ENCODE measurements at places on chromosomes 2 and 18. TPM values are rescaled to one million over a fixed set of nuclear protein-coding genes. Genes with fewer than 3 reads are reported as not detected.

DNA sequence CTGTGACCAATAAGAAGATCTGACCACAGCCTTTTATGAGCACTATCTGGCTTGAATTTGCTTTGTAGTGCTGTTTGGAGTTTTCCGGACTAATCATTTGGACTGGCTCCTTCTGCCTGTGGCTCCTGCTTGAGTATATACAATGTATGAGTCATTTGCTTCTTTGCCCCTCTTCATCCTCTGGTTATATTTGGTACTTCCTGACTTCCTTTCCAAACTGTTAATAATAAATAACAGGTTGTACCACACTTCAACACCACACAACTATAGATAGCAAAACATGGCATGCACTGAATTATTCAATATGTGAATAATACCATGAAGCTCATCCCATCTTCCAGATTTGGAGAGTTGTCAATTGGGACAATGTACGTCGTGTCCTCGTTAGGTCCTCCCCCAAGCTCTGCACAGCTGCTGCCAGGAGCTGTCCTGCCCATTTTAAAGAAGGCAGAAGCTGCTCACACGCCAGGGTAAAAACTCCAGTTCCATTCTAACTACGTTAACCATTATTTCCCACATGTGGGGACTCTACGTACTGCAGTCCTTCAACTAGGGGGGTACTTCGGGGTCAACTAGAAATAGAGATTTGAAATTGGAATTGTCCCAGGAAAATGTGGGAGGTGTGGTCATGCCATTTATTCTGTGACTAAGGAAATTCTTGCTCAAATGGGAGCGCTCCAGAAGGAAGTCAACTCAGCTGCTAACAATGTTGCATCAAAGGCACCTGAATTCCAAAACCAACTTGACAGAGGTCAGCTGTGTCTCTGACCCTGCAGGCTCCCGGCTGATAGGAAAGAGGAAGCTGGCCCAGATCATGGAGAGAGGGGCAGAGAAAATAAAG, 38.1 kb downstream of the ST8SIA5 start:
- peak; percentile 17 for DNase-seq

DNA sequence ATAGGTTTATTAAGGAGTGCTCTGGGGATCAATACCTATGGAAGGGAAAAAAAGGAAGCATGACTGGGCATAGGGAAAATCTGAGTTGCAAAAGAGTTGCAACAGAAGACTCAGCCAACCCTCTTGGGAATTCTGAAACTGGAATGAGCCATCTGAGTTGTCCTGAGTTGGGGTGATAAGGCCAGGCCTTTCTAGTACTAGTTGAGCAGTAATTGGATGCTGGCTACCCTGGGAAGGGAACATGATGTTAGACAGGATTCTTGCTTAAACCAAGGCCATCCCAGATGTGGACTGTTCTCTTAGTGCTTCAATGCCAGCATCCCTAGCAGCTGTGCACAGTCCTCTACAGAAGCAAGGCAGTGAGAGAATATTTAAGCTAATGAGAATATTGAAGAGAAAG, 348.8 kb upstream of the GULP1 start:
- no peak for DNase-seq

CLEC4F gene
- total RNA-seq, result not detected

CCDC85A gene
- total RNA-seq, result 0.13 TPM

- DNase-seq, result no peak
Observed at GRCh38 chr2:7971841-7972240, 710.0 kb upstream of the ID2 start.

DNA sequence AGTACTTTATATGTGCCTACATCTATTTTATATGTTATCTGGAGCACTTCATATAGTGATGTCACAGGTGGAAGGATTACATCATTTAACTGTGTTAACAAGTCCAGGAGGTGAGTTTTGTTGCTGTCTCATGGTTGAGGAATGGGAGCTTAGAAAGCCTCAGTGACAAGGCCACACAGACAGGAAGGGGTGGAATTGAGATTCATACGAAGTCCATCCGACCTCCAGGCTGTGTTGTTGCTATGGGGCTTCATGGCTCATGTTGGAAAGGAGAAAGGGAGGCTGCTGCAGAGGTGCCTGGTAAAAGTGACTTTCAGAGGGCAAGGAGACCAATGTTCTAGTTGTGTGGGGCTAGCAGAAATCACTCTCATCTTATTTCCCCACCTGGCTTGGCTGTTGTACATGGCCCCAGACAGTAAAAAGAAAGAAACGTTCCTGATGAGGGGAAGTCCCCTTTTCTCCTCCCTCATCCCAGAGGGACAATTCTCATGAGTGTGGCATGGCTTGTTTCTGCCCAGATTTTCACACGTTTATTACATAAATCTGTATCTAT, 31.0 kb upstream of the GREB1 start:
- DNase-seq, result peak; percentile 41

- no peak for DNase-seq
Observed at GRCh38 chr2:10033251-10034006, 9.9 kb upstream of the KLF11 start.

- DNase-seq, result peak; percentile 85
Observed at GRCh38 chr18:59915606-59916005, 15.8 kb downstream of the PMAIP1 start.

TUBA3D gene
- total RNA-seq, result not detected

LINC00305 gene
- not detected for total RNA-seq

DNA sequence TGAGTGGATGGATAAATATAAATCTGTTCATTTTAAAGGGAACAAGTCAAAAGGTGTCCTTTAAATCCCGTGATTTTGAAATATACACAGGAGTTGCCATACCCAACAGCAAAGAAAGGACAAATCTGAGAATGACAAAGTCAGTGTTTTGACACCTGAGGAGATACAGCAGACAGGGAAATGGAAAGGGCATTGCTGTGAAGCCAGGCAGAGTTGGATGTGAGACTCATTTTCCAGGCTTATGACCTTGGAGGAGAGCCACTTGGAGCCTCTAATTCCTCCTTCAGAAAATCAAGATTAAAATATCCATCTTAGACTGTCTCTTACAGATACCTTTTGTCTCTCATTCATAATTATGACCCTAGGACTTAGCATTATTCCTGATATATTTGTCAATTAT, 154.5 kb downstream of the GALNT3 start:
- DNase-seq, result no peak

IMP4 gene
- 145 TPM for total RNA-seq

DNA sequence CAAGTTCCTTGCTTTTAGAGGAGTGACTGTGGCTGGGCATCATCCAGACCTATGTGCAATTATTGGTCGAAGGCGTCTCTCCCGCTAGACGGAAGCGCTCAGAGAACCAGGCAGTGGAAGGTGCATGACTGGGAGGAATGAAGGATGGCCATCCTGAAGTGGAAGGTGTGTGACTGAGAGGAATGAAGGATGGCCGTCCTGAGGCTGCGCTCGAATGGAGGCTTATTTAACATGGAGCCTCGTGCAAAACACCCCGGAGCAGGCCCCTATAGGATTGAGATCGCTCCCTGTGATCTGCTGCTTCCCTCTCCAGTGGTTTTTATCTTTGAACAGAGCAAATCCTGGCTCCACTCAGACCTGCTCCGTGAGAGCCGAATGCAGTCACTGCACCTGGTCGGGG, 140.2 kb upstream of the ID2 start:
- no peak for DNase-seq

GRCh38 chr2:231722721-231723307, 14.5 kb downstream of the PTMA start:
- no peak for DNase-seq

GRCh38 chr2:219001577-219002394, 8.6 kb upstream of the CRYBA2 start:
- DNase-seq, result peak; percentile 76
